Left ventricle myocardium inferior (tissue), 1 donor: ENCODE measurements at places on chromosomes 4 and X. TPM values are rescaled to one million over a fixed set of nuclear protein-coding genes. Genes with fewer than 3 reads are reported as not detected.

- H3K36me3 ChIP-seq = no peaks in the 10 kb centered on the region
- no peaks in the 10 kb centered on the region for H3K4me1 ChIP-seq
- H3K4me3 ChIP-seq = no peak overlapping the region
- no peak for DNase-seq
- H3K27me3 ChIP-seq = no peaks in the 10 kb centered on the region
Measured at GRCh38 chrX:20680998-20681397, 414.3 kb upstream of the RPS6KA3 start.

DNA sequence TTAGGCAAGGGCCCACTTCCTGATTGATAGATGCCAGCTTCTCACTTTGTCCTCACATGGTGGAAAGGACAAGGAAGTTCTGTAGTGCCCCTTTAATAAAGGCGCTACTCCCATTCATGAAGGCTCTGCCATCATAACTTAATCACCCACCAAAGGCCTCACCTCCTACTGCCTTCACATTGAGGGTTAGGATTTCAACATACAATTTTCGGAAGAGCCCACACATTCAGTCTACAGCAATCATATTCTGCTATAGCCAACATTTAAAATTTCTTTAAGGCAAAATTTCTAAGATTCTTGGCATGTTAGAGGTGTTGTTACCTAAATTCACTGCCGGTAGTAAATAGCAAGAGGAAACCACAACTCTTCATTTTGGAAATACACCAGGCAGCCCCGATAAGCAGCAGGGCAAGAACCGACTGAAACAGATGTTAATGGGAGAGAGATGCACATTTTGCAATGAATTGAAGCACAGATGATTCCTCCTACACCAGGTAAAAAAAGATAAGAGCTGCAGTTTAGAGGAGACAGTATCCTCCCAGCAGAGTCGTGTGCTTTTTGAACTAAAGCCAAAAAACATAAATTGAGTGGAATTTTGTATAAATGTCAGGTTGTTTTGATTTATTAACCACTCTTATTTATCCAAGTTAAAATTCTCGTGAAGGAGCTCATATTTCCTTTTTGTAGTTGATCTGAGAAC is 594.9 kb downstream of the KCTD8 start:
- no peak overlapping the region for H3K27ac ChIP-seq
- no peak for DNase-seq
- no peaks in the 10 kb centered on the region for H3K36me3 ChIP-seq
- H3K4me3 ChIP-seq = no peak overlapping the region
- no peaks in the 10 kb centered on the region for H3K27me3 ChIP-seq

DNA sequence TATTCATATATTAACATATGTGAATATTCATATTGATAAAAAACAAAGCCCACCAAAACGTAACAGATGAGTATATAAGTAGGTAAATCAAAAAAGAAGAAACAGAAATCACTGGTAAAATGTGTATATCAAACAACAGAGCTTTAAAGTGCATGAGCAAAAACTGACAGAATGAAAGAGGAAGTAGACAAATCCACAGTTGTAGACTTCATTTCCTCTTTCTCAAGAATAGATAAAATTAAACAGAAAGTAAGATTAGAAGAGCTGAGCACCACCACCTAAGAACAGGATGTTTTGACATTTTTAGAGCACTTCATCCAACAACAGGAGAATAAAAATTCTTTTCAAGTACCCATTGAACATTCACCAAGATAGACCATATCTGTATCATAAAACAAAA is 64.6 kb downstream of the CNKSR2 start:
- H3K4me3 ChIP-seq = no peak overlapping the region
- no peak for DNase-seq
- no peaks in the 10 kb centered on the region for H3K36me3 ChIP-seq
- no peaks in the 10 kb centered on the region for H3K4me1 ChIP-seq

The ACE2 gene
- total RNA-seq = 14.0 TPM

DNA sequence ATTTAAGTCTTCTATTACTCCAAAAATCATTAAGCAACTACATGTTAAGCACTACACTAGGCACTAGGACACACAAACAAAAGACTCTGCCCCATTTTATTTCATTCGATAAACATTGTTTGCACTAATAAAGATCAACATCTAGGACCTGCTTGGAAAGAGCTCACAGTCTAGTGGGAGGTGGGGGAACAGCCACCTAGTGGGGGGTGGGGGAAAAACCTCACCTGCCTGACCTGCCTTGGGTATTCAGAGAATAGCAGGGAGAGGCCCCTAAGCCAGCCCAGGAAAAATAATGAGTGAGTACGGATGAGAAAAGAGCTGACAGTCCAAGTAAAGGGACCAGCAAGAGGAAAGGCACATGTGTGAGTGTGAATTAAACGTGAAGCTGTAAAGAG is 52.2 kb downstream of the PRDM5 start:
- no peak overlapping the region for H3K27ac ChIP-seq
- H3K36me3 ChIP-seq = no peaks in the 10 kb centered on the region
- H3K4me1 ChIP-seq = peaks cover 5% of the 10 kb centered on the region
- no peaks in the 10 kb centered on the region for H3K27me3 ChIP-seq
- H3K4me3 ChIP-seq = no peak overlapping the region
- DNase-seq = no peak

DNA sequence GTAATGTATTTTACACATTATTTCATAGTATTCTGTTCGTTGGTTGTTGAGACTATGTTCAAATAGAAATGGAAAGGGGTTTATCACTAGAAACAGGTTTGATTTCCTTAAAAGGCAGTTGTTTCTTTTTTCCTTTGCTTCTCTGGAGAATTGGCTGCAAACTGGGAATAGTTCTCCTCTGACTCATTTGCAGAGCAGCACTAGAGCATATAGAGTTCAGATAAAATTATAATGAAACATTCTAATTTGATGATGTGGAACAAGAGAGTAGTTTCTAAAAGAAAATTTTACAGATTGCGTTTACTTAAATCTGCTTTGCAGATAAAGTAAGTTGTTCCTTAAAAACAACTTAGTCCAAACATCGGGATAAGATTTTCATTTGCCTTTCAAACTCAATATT is 29.7 kb downstream of the SYNPO2 start:
- no peak for DNase-seq
- no peak overlapping the region for H3K4me3 ChIP-seq
- H3K4me1 ChIP-seq = peaks cover 70% of the 10 kb centered on the region
- peak overlapping the region; percentile 88 for H3K27ac ChIP-seq

DNA sequence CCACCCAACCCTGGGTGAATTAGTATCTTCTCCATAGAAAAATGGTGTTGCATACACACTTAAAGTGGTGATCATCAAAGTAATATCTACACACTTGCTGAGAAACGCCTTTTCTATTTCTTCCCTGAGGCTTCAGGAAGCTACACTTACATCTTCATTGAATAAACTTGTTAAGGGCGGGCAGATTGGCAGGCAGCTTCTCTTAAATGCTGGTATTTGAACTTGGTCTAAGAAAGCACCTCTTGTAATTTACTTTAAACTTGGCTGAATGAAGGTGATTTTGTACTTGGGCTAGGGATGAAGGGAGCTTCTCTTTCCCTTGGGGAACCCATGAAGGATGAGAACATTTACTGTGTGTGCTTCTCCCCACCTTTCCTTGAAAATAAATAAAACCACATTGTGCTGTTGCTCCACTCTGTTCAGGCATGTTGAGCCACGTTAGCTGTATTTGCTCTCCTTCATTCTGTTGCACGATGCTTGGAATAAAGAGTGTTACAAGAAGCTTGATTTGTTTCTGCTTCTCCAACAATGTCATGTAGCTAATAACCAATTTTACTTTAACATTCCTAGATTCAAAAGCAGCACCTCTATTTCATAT is 430.1 kb downstream of the ANKRD50 start:
- H3K36me3 ChIP-seq = no peaks in the 10 kb centered on the region
- H3K4me3 ChIP-seq = no peak overlapping the region
- H3K4me1 ChIP-seq = no peaks in the 10 kb centered on the region
- H3K27ac ChIP-seq = no peak overlapping the region
- H3K27me3 ChIP-seq = no peaks in the 10 kb centered on the region

The PLAC8 gene
- total RNA-seq = 1.5 TPM

GRCh38 chr4:105155426-105155825 is 8.8 kb downstream of the TET2 start:
- H3K27ac ChIP-seq = no peak overlapping the region
- H3K36me3 ChIP-seq = no peaks in the 10 kb centered on the region
- peaks cover 49% of the 10 kb centered on the region for H3K4me1 ChIP-seq
- DNase-seq = no peak
- no peaks in the 10 kb centered on the region for H3K27me3 ChIP-seq

The CXXC4 gene
- total RNA-seq = 4.5 TPM

DNA sequence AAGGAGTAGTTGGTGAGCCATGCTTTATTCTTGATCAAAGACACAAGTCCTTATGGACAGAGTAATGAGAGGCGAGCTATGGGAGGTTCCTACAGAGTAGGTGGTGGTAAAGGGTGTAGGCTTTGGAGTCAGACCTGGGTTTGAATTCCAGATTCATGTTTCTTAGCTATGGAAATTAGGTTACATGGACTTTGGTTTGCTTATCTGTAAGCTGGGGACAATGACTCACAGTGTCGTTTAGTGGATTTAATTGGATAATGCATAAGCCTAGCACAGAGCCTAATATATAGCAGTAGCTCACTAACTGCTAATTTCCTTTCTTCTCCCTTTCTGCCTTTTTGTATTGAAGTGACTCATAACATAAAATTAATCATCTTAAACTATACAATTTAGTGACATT is 5.0 kb upstream of the TRPC5 start:
- H3K27me3 ChIP-seq = peaks cover 18% of the 10 kb centered on the region
- no peak overlapping the region for H3K4me3 ChIP-seq
- no peaks in the 10 kb centered on the region for H3K4me1 ChIP-seq
- no peak for DNase-seq

The CCDC158 gene
- total RNA-seq = 0.11 TPM

- H3K4me3 ChIP-seq = no peak overlapping the region
- H3K36me3 ChIP-seq = no peaks in the 10 kb centered on the region
- H3K27ac ChIP-seq = no peak overlapping the region
- no peak for DNase-seq
Measured at GRCh38 chr4:108109997-108110416, 58.7 kb downstream of the LEF1 start.

- DNase-seq = no peak
- no peak overlapping the region for H3K4me3 ChIP-seq
- no peaks in the 10 kb centered on the region for H3K27me3 ChIP-seq
- H3K36me3 ChIP-seq = peaks cover 76% of the 10 kb centered on the region
Measured at GRCh38 chr4:2634014-2634413, 97.6 kb downstream of the FAM193A start.

DNA sequence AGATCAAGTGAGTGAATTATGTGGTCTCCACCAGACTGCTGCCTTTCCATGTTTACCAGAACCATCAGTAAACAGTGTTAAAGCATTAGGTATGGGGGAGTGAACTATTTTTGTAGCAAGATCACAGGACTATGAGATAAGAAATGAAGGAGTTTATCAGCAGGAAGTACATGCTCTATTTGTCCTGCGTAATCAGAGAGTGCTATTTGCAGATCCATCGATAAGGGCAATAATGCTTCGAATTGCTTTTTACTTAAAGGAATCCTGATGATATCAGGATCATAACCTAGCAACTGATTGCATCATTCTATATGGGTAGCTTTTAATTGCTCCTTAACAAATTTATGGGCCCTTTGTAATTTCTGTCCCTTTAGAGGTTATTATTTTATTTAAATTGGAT is 57.1 kb downstream of the RBM46 start:
- H3K4me1 ChIP-seq = peaks cover 19% of the 10 kb centered on the region
- H3K27me3 ChIP-seq = no peaks in the 10 kb centered on the region
- DNase-seq = no peak
- no peak overlapping the region for H3K4me3 ChIP-seq

DNA sequence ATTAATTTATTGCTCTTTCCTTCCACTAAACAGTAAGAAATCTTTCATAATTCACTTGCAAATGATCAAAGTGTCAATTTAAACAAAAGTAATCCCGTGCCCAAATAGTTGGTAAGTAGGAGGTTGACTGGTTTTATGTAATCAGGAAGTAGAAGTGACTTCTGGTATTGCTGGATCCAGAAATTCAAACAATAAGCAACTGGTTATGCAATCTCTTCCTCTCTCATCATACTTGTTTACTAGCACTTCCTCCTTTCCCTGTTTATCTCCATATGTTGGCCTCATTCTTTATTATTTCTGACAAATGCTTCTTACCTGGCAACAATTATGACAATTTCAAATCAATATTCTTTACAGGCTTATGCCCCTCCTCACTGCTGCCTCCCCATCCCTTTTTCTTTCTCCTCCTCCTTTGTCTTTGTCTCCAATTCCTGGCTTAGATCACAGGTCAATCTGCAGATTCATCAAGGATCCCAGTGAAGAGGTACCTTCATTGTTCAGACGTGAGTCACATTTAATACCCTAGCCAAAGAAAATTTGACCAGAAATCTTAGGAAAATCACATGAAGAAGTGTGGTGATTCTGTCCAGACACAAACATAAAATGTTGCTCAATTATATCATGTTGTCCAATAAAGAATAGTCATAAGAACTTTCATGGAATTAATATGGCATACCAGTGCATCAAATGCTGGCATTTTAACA is 323.2 kb upstream of the PCDH7 start:
- no peaks in the 10 kb centered on the region for H3K36me3 ChIP-seq
- DNase-seq = no peak
- H3K27ac ChIP-seq = no peak overlapping the region
- no peak overlapping the region for H3K4me3 ChIP-seq
- H3K4me1 ChIP-seq = no peaks in the 10 kb centered on the region

DNA sequence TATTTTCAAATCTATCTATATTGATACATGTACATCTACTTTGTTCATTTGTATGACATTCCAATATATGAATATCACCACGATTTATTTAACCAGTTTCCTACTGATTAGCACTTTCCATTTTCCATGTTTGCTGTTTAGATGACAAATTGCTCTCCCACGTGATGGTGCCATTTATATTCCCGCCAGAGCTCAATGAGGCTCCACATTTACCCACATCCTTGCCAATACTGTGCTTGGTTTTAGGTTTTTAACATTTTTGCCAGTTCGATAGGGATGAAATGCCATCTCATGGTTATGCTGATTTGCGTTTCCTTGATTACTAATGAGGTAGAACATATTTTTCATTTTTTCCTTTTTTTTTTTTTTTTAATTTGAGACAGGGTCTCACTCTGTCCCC is 86.7 kb upstream of the TRIM2 start:
- H3K27me3 ChIP-seq = peaks cover 4% of the 10 kb centered on the region
- no peaks in the 10 kb centered on the region for H3K36me3 ChIP-seq
- no peak for DNase-seq
- peaks cover 5% of the 10 kb centered on the region for H3K4me1 ChIP-seq
- H3K4me3 ChIP-seq = no peak overlapping the region
- no peak overlapping the region for H3K27ac ChIP-seq

The TLR6 gene
- total RNA-seq = 0.71 TPM

DNA sequence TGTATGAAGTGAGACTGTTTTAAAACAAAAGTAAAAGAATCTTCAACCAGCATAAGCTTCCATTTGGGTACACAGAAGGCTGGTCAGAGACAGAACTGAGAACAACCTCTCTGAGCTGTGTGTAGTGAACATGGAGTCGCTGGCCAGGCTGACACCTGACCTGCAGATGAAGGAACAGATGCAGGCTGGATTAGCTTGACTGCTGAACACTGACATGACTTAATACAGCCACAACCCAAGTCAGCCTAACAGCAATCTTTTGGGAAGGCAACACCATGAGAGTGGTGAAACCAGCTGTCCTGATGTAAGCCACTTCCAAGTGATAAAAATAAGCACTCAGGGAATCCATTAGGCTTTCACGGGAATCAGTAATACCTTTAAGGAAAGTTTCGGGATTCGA is 10.1 kb downstream of the SCARB2 start:
- H3K27ac ChIP-seq = peak overlapping the region; percentile 27
- no peaks in the 10 kb centered on the region for H3K27me3 ChIP-seq
- no peak for DNase-seq
- no peak overlapping the region for H3K4me3 ChIP-seq
- peaks cover 90% of the 10 kb centered on the region for H3K4me1 ChIP-seq
